ENCODE measurements at places on chromosomes 5 and 9. TPM values are rescaled to one million over a fixed set of nuclear protein-coding genes. Genes with fewer than 3 reads are reported as not detected.

DNA sequence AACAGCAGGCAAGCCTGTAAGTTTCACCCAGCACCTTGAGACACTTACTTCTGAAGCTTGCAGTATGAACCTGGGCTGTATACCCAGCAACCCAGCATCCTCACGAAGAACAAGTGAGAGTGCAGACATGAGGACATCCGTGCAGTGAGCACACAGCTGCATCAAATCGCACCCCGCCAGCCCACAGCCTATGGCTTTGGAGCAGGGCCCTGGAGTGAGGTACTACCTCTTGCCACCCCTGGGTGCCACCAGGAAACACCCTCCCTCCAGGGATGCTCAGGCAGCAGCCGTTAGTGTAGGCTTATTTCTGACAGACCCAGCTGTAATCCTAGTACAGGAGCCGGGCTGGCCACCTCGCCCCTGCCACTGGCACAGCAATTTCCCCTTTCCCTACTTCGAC lies 81.4 kb downstream of the ATPSCKMT start:
- H3K4me3 ChIP-seq, result no peak overlapping the region
- H3K27ac ChIP-seq, result no peak overlapping the region
- DNase-seq, result no peak
- peaks cover 3% of the 10 kb centered on the region for H3K4me1 ChIP-seq
- H3K27me3 ChIP-seq, result no peaks in the 10 kb centered on the region

DNA sequence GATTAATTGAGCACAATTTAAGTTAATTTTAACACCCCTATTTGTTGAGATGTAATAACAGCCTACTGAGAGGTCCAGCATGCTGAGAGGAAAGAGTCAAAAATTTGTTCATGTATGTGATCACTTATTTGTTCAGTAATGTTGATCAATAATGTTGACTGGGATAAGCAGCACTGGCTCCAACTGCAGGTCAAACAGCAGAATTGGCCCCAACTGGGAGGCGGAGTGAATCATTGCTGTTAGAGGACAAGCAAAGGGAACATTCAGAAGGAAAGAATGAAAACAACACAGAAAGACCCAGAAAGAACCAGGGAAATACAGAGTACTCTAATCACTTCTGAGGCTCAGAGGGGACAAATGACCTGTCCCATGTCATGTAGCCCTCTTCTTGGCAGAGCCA lies 221.1 kb downstream of the COMMD10 start:
- H3K36me3 ChIP-seq, result peaks cover 73% of the 10 kb centered on the region
- no peak for DNase-seq
- H3K4me1 ChIP-seq, result no peaks in the 10 kb centered on the region

DNA sequence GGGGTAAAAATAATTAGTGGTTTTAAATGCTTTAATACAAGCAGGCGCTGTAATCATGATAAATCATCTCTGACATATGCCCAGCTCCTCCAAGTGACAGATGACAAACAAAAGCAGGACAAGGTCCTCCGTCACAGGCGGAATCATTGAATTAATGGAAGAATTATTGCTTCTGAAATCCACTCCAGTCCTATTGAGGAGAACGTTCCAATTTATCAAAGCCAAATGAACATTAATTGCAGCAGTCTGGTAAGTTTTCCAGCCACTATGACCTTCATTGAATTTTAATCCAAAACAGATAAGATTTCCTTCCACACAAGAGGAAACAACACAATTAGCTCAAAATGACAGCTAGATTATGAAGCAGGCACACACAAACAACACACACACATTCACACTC lies 136.8 kb downstream of the ASTN2 start:
- H3K4me1 ChIP-seq, result no peaks in the 10 kb centered on the region
- H3K4me3 ChIP-seq, result no peak overlapping the region
- H3K36me3 ChIP-seq, result no peaks in the 10 kb centered on the region
- DNase-seq, result no peak
- no peaks in the 10 kb centered on the region for H3K27me3 ChIP-seq

SURF6 gene
- 9.5 TPM for polyA plus RNA-seq

PRDM9 gene
- not detected for polyA plus RNA-seq

TMEM215 gene
- polyA plus RNA-seq, result not detected

Data from CD14-positive monocyte (primary cell).